NCI-H774 (cell line): ENCODE measurements at places on chromosomes 13 and 19.

DNA sequence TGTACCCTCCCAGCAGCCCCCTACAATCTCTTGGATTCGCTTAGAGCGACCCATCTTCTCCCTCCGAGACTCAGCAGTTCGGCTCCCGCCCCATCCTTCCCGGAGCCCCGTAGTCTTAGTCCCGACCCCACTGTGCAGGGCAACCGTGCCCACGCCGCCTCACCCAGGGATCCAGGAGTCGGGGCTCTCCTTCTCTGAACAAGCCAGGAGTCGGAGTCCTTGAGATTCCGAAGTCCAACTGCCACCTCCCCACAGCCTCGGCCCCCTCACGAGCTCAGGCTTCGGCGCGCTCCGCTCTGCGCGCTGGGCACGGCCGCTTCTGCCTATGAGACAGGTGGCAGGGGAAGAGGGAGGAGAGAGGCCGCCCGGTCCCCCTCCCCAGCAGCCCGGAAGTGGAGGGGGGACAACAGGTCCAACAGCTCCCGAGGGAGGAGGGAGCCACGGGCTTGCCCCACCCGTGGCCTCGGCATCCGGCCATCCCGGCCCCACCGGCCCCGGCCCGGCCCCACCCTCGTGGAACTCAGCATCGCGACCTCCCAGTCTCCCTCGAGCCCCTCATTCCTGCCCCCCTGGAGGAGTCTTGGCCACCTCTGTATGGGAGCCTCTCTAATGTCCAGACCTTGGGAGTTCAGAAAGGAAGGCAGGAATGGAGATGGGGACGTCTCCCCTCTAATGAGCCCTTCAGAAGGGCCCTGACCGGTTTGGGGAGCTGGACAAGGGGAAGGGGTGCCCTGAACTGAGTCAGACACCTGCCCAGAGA lies at the start of gene PHLDB3:
Gene PHLDB3, minus strand, starts transcription at position 321 of the 760 bp plus-strand sequence. CDS start 628 bp downstream, outside the sequence.
- DNase-seq = peak; percentile 53

DNA sequence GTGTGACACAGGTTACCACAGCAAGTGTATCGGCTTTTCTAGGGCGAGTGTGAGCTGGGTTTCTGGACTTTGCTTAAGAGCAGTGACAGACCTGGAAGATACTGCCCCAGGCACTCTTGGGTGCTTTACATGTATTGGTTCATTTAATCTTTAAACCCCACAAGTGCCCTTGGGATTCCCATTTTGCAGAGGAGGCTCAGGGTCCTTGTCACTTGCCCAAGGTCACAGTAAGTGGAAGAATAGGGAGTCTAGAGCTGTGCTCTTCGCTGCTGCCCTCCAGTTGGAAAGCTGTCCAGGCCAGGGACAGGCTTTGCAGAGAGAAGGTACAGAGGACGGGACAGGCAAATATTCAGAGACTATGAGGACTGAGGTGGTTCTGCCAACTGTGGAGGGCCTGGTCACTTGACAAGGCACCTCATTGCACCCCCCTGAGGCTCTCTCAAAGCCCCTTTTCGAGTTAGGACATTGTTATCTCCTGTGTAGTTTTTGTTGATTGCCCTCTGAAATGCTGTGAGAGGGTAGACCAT lies 42.4 kb downstream of the BBC3 start:
- DNase-seq = no peak

- DNase-seq = peak; percentile 28
Observed at GRCh38 chr13:42048684-42049453, 421 bp downstream of the DGKH start.

DNA sequence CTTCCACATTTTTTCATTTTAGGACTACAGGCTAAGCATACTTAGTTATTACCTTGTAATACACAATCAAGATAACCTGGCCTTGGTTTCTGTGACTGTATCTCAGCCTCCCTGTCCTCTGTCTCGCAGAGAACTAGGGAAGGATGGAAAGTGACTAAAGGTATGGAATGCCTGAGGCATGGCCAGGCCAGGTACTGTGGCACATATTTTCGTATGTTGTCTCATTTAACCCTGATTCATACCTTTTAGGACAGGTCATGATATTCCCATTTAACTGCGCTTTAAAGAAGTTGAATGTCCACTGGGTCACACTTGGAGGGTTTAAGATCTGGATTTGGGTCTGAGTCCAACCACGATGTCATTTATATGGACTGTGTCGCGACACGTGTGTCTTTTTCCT lies 322.6 kb downstream of the SHISA2 start:
- no peak for DNase-seq

- no peak for DNase-seq
Observed at GRCh38 chr19:14972676-14973075, 7.0 kb downstream of the SLC1A6 start.

GRCh38 chr13:47809411-47809810 lies 191.7 kb downstream of the SUCLA2 start:
- no peak for DNase-seq

GRCh38 chr19:511101-511851 lies 4.0 kb downstream of the TPGS1 start:
- peak; percentile 98 for DNase-seq

DNA sequence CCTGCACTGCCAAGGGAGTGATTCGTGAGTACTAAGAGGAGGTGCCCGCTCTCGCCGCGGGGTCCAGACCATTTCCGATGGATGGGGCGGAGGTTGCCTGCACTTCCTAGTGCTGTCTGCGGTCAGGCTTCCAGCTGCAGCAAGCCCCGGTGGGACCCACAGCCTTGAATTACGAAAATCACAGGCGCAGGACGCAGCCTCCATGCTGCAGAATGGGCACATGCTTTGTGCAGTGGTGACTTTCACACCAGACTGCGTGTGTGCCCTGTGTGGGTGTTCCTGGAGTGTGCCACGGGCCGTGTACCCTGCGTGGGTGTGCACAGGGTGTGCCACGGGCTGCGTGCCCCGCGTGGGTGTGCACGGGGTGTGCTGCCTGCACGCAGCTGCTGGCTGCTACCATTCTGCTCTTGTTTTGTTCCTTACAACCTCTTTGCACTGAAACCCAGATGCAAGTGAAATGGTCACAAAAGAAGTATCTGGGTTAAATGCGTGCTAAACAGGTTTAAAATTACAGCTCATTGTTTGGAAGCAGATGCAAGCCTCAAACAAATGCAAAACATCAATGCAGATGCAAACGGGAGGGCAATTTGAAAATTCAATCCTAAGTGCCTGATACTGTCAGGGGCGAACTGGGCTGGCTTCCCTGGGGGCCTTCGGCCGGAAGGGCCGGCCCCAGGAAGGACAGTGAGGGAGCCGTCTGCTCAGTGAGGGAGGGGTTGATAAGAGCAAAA lies 221.2 kb upstream of the SOX1 start:
- peak; percentile 62 for DNase-seq

DNA sequence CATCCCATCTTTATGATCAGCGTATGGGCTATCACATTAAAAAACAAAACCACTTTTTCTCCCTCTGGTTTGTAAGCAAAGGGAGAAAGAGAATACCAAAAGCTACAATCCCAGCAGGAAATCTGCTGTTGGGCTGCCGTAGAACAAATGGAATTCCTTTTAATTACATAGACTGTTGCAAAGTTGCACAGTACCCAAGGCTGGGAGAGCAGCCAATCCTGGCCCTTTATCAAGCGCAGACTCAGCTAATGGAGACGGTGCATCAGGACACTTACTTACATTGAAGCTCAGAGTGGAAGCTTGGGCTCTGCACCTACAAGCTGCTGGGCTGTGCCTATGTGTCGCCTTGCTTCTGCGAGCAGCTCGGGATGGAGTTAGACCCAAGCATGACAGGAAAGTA lies 15.2 kb downstream of the CCNA1 start:
- DNase-seq = no peak

GRCh38 chr13:42486711-42487198 lies 87.2 kb upstream of the TNFSF11 start:
- DNase-seq = no peak

DNA sequence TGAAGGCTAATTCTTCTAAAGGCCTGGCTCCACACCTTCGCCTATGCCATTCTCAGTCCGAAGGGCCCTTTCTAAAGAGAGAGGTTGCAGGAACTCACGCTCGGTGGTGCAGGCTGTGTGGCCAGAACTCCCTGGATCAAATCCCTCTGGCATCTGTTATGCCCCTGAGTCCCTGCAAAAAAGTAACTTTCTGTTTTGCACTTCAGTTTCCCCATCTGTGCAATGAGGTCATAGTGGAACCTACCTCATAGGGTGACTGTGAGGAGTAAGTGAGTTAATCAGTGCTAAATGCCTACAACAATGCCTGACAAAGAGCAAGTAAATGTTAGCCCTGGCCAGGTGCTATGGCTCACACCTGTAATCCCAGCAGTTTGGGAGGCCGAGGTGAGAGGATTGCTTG lies 7.3 kb downstream of the IGSF23 start:
- no peak for DNase-seq
